ENCODE measurements at places on chromosomes 5 and 9. TPM values are rescaled to one million over a fixed set of nuclear protein-coding genes. Genes with fewer than 3 reads are reported as not detected.

- no peak for DNase-seq
These were observed 23.7 kb downstream of the TRAF1 start for GRCh38 chr9:120902569-120903535.

- DNase-seq, result no peak
These were observed 69.7 kb upstream of the ADCY2 start for GRCh38 chr5:7325975-7326913.

- DNase-seq, result no peak
These were observed 40.5 kb downstream of the ITGA2 start for GRCh38 chr5:53029608-53030007.

DNA sequence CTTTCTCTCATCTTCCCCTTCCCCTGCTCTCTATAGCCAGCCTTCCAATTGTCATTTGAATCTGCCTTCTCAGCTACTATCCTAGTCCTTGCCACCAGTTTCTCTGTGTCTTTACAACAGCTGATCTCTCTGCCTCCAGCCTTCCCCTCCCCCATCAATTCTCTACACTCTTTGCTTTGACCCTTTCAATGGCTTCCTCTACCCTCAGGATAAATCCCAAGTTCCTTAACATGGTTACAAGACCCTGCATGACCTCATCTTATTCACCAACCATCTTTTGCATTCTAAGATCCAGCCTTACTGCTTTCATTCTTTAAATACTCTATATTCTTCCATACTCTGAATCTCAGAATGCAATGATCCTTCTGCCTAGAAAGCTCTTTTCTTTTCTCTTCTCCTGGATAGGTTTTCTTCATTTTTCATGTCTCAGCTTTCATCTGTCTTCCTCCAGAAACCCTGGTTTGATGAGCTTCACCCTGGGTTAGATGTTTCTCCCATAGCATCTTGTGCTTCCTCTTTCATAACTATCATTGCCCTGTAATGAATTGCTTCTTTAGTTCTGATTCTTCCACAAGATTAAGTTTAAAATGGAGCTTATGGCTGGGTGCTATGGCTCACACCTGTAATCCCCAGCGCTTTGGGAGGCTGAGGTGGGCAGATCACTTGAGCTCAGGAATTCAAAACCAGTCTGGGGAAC is 58.6 kb upstream of the ZSWIM6 start:
- no peak for DNase-seq

GRCh38 chr9:114626415-114627020 is 15.4 kb downstream of the TMEM268 start:
- DNase-seq, result no peak

DNA sequence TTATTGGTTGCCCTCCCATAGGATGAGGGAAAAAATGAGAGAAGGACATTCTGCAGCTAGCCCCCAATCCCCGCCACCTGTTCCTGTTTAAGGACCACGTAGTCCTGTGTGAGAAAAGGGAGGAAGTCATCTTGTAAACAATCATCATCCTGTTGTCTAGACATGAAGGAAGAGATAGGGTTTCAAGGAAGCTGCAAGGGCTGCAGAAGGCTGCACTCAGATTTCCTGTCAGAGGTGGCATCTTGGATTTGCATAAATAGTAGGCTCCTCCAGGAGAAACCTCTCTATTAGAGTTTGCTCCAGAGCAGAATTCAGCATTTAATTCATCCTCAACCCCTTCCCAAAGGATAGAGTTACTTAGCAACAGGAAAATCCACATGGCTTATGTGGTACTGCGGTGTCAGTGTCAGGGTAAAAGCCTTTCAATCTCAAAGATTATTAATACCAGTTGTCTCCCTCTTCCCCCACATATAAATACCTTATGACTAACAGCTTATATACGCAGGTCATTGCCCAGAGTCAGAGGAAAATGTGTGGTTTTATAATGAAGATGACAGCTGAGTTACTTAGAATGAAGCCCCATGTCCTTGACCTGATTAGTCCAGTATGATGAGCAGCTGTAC is 4.6 kb upstream of the DNAJC18 start:
- no peak for DNase-seq

DNA sequence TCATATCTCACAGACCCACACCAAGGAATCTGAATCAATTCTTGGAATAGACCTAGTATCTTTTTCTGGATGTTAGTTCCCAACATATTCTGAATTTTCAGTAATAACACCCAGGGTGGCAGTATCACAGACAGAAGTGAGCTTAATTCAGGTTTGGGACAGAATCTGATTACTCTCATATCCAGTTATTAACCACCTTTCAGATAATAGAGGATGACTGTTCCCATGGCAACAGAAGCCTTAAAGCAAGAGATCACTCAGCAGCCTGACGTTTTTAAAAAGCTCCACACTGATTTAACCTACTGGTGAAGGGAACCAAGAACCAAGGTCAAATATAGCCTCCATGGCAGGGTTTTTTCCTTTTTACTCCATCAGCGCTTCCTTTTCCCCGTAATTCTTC is 68.4 kb downstream of the ACTBL2 start:
- no peak for DNase-seq

PPP2R2B gene
- 14.4 TPM for polyA plus RNA-seq

SPINK6 gene
- polyA plus RNA-seq, result not detected

GFI1B gene
- 0.57 TPM for polyA plus RNA-seq

PTGES gene
- polyA plus RNA-seq, result 6.3 TPM
